ENCODE measurements at places on chromosomes 16 and 17. TPM values are rescaled to one million over a fixed set of nuclear protein-coding genes. Genes with fewer than 3 reads are reported as not detected.

GRCh38 chr17:44655983-44656710 is at the start of gene MEIOC:
TSS of gene MEIOC (plus strand) at chr17:44656468. CDS start at chr17:44656614, 146 bp downstream.
- H3K36me3 ChIP-seq = no peaks in the 10 kb centered on the region
- H3K4me3 ChIP-seq = peak within 1 kb of the TSS; percentile 59
- H3K4me1 ChIP-seq = peaks cover 8% of the 10 kb centered on the region
- peak; percentile 39 for DNase-seq
- H3K27ac ChIP-seq = no peak within 1 kb of the TSS

- no peaks in the 10 kb centered on the region for H3K27me3 ChIP-seq
- no peak for DNase-seq
Observed at GRCh38 chr17:80861892-80862291, 129.7 kb upstream of the CHMP6 start.

- H3K4me1 ChIP-seq = peaks cover 72% of the 10 kb centered on the region
- H3K36me3 ChIP-seq = peaks cover 14% of the 10 kb centered on the region
- no peak overlapping the region for H3K4me3 ChIP-seq
- no peaks in the 10 kb centered on the region for H3K27me3 ChIP-seq
Observed at GRCh38 chr16:68081861-68082628, 3.1 kb upstream of the NFATC3 start.

DNA sequence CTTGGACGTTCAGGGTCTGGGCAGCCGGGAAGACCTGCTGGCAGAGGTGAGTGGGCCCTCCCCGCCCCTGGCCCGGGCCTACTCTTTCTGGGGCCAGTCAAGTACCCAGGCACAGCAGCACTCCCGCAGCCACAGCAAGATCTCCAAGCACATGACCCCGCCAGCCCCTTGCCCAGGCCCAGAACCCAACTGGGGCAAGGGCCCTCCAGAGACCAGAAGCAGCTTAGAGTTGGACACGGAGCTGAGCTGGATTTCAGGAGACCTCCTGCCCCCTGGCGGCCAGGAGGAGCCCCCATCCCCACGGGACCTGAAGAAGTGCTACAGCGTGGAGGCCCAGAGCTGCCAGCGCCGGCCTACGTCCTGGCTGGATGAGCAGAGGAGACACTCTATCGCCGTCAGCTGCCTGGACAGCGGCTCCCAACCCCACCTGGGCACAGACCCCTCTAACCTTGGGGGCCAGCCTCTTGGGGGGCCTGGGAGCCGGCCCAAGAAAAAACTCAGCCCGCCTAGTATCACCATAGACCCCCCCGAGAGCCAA is 8.6 kb upstream of the ABCC3 start:
- peaks cover 41% of the 10 kb centered on the region for H3K4me1 ChIP-seq
- H3K4me3 ChIP-seq = no peak overlapping the region
- no peaks in the 10 kb centered on the region for H3K27me3 ChIP-seq
- no peaks in the 10 kb centered on the region for H3K36me3 ChIP-seq

CCP110 gene
- 6.2 TPM for polyA plus RNA-seq

GRCh38 chr17:63833026-63833740 is 5.7 kb upstream of the FTSJ3 start:
- no peak overlapping the region for H3K27ac ChIP-seq
- H3K27me3 ChIP-seq = no peaks in the 10 kb centered on the region
- DNase-seq = no peak
- peaks cover 76% of the 10 kb centered on the region for H3K36me3 ChIP-seq
- peaks cover 18% of the 10 kb centered on the region for H3K4me1 ChIP-seq

DNA sequence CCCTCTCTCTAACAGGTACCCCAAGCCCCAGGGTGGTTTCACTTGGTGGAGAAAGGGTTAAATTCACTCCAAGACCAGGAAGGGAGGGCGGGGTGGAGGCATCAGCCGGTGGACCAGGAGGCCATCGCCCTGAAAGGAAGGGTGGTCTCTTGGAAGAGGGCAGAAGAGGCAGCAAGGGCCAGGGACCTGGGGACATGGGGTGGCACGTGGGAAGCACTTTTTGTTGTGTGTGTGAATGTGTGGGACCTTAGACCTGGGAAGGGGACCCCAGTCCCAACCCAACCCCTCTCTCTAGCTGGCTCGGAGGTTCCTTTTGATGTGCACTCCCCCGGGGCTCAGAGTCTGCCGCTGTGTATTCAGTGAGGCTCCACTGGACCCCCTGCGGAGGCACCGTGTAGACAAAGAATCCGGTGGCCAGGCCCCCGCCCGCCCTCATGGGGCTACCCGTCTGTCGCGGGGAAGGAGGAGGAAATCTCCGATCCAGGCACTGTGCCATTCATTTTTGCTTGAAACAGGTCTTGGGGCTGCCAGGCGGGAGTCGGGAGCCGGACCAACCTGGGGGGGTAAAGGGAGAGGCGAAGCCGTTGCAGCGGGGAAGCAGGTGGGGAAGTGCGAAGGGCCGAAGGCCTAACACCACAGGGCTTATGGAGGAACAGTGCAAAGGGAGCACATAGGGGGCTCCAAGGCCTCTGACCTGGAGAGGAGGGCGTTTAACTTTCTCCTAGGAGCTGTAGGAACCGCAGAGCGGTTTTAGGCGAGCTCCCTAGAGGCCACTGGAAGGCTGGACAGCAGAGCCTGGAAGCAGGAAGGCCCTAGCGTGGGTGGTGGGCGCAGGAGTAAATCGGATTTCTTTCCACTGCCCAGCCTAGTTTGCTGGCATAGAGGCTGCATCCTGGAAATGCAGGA is 3.2 kb upstream of the WNT3 start:
- DNase-seq = no peak
- H3K27me3 ChIP-seq = peaks cover 53% of the 10 kb centered on the region
- H3K36me3 ChIP-seq = no peaks in the 10 kb centered on the region

AIPL1 gene
- not detected for polyA plus RNA-seq

- H3K36me3 ChIP-seq = no peaks in the 10 kb centered on the region
- no peak overlapping the region for H3K27ac ChIP-seq
Observed at GRCh38 chr16:75035410-75035968, 36.7 kb downstream of the ZNRF1 start.

All from CD14-positive monocyte (primary cell).